Activated naive CD4-positive, alpha-beta T cell (primary cell): ENCODE measurements at places on chromosomes 2 and 18.

GRCh38 chr18:44341759-44342158, 338.9 kb upstream of the SETBP1 start:
- DNase-seq, result no peak

DNA sequence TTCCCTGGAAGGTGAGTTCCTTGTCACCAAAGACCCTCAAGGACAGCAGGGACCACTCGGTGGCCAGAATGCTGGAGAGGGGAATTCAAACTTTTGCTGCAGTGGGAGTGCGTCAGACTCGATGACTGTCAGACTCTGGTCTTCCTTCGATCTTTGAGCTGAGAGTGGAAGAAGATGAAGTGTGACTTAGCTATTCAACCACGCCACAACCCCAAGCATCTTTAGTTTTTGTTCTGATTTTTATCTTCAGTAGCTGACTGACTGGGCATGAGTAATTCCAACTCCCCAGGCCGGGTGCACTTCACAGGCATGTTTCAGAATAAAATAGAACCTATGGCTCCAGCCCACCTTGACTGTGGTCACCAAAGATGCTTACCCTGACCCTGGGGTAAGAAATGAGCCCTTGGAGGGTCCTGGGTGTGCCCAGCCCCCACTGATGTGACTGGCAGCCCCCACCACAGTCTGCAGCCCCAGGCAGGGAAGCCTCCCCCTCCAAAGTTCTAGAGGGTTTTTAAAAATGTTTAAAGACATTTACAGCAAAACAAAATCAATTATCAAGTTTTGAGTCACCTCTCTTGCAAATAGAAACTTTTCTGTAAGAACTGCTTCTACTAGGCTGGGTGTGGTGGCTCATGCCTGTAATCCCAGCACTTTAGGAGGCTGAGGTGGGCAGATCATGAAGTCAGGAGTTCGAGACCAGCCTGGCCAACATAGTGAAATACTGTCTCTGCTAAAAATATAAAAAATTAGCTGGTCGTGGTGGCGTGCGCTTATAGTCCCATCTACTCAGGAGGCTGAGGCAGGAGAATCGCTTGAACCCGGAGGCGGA, 24.9 kb upstream of the YWHAQ start:
- DNase-seq, result no peak

DNA sequence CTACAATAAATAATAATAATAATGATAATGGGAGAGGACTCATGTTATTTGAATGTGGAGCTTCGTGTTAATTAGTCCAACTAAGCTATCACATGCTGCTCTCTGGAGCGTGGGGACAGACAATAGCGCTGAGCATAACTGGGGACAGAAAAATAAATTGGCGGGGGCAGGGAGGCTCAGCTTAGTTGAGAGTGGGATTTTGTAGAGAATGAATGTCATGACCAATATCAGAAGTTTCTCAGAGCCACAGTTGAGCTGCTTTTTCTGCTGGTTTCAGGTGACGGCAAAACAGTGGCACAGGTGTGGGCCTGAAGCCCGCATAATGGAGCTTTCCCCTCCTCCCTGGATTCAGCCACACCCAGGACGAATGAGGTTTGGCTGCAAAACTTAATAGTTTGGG, 111.1 kb upstream of the CAB39 start:
- DNase-seq, result no peak

- no peak for DNase-seq
These were observed 103.4 kb downstream of the TNS1 start for GRCh38 chr2:217899231-217900009.

- DNase-seq, result no peak
These were observed 153.4 kb upstream of the CTNNA2 start for GRCh38 chr2:79359419-79359818.

DNA sequence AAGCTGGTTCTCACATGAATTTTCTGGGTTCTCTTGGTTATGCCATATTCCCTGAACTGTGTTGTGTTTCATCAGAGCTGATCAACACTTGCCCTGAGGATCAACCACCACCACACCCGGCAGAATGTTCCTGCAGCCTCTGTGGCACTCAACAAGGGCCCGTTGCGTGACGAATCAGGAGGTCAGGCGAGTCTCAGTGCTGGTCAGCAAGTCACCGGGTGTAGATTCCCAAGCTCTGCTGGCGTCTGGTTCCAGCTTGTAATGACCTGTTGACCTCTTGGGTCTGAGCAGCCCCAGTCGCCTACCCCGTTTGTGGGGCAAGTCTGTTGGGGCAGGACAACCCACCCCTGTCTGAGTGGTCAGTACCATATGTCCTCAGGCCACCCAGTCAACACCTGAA, 46.0 kb downstream of the ADCY3 start:
- no peak for DNase-seq

- DNase-seq, result no peak
These were observed 42.6 kb upstream of the ROCK2 start for GRCh38 chr2:11387100-11387390.
